ENCODE measurements at places on chromosomes 1 and 21.
A peak's percentile ranks its signal among the peaks of the same experiment; 100 is the strongest.

- no peak for DNase-seq
These were observed 35.9 kb downstream of the TMCC2 start for GRCh38 chr1:205263580-205264190.

GRCh38 chr1:213163278-213163711, 112.3 kb downstream of the RPS6KC1 start:
- DNase-seq: no peak

DNA sequence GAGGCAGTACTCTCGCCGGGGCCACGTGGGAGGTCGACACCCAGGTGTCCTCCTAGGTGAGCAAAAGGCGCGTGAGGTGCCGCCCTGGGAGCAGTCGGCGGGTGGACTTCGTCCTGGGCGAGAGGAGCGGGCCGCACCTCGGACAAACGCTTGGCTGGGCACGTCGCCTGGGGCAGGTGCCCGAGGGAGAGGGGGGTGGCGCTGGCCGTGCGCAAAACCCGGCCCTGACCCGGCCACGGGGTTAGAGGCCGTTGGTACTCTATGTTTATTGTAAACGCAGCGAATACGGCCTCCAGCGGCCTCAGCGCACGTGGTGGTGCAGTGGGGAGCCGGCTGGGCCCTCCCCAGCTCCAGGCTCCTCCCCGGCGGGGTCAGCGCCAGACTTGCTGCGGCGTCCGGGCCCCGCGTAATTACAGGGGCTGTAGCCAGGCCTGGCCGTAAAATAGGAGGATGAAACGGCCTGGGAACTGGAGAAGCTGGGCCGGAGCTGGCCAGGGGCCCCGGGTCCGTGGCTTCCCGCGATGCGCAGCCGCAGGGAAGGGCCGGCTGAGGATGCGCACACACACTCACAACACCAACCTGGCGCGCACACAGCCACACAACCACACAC, 1.6 kb upstream of the EFNA1 start:
- DNase-seq: peak; percentile 38

GRCh38 chr1:55052221-55053142, 13.1 kb downstream of the PCSK9 start:
- no peak for DNase-seq

DNA sequence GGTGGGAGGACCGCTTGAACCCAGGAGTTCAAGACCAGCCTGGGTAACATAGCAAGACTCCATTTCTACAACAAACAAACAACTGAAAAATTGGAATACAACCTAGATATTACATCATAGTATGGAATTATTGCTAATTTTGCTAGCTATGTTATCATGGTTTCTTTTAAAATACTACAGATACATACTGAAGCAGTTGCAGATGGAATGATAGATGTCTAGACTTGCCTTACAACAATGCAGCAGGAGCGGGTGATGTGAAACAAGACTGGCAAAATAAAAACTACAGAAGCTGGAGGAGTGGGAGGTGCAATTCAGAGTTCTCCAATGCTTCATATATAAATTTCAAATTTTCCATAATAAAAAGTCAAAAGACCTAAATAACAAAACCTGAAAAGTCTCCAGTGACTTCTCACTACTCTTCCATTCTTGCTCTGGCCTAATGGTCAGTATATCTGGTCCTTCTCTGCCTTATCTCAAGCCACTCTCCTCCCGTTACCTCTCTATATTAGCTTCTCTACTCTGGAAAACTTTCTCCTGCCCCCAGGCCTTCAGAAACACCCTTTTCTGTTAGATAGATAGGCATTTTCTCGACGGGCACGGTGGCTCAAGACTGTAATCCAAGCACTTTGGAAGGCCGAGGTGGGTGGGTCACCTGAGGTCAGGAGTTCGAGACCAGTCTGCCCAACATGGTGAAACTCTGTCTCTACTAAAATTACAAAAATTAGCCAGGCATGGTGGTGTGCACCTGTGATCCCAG, 28.5 kb upstream of the TMEM200B start:
- DNase-seq: no peak

Data from iPS-NIHi11 (cell line).